ENCODE measurements at places on chromosomes 5 and 9. TPM values are rescaled to one million over a fixed set of nuclear protein-coding genes. Genes with fewer than 3 reads are reported as not detected.

Gene FPGS
- 51.3 TPM for polyA plus RNA-seq

Gene PCDHB2
- under 0.01 TPM for polyA plus RNA-seq

Gene PCDHGB4
- polyA plus RNA-seq, result 0.54 TPM

DNA sequence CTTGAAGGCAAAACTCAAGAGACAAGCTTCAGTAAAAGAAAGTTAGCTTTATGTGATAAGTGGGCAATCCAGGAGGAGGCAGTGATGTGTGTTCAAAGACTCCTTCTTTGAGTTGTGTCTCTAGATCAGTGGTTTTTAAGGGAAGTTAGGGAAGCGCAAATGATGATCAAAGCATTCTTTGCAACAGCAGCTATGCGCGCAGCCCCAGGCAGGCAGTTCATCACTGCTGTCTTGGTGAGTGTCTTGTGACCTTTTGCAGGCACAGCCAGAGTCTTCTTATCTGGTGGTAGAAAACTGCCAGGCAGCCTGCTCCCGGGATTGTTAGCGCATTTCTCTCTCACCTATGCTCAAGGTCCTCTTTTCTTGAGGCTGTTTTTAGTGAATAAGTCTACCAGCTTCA is 40.3 kb upstream of the CLK4 start:
- H3K27ac ChIP-seq, result no peak overlapping the region
- no peak overlapping the region for H3K4me3 ChIP-seq
- no peaks in the 10 kb centered on the region for H3K27me3 ChIP-seq

GRCh38 chr5:76736679-76737556 is 21.0 kb downstream of the F2R start:
- DNase-seq, result no peak
- no peaks in the 10 kb centered on the region for H3K4me1 ChIP-seq
- no peak overlapping the region for H3K4me3 ChIP-seq
- H3K27me3 ChIP-seq, result no peaks in the 10 kb centered on the region

GRCh38 chr5:94944160-94944559 is 325.7 kb downstream of the SLF1 start:
- H3K27ac ChIP-seq, result no peak overlapping the region
- H3K27me3 ChIP-seq, result no peaks in the 10 kb centered on the region
- DNase-seq, result no peak
- no peaks in the 10 kb centered on the region for H3K36me3 ChIP-seq
- no peak overlapping the region for H3K4me3 ChIP-seq
- no peaks in the 10 kb centered on the region for H3K4me1 ChIP-seq

DNA sequence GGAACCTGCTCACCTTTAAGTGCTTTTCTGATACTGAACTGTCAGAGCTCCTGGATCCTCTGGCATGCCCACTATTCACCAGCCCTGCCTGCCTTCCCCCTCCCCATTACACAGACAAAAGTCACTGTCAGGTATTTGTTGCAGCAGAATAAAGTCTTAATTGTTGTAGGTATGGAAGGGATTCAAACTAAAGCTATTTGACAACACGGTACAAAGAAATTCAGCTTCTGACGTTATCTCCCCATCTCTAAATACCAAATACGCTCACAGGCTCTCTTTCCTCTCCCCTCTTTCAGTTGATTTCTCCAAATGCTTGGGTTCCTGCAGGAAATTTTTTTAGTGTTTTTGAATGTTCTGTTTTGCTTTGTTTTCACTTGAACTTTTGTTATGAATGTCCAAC is 9.3 kb upstream of the TGFBR1 start:
- DNase-seq, result no peak
- no peak overlapping the region for H3K27ac ChIP-seq
- no peaks in the 10 kb centered on the region for H3K4me1 ChIP-seq
- H3K4me3 ChIP-seq, result no peak overlapping the region
- H3K36me3 ChIP-seq, result no peaks in the 10 kb centered on the region
- H3K27me3 ChIP-seq, result no peaks in the 10 kb centered on the region

GRCh38 chr9:3578786-3579185 is 53.0 kb upstream of the RFX3 start:
- H3K27ac ChIP-seq, result no peak overlapping the region
- no peak overlapping the region for H3K4me3 ChIP-seq
- H3K4me1 ChIP-seq, result no peaks in the 10 kb centered on the region
- H3K27me3 ChIP-seq, result no peaks in the 10 kb centered on the region

DNA sequence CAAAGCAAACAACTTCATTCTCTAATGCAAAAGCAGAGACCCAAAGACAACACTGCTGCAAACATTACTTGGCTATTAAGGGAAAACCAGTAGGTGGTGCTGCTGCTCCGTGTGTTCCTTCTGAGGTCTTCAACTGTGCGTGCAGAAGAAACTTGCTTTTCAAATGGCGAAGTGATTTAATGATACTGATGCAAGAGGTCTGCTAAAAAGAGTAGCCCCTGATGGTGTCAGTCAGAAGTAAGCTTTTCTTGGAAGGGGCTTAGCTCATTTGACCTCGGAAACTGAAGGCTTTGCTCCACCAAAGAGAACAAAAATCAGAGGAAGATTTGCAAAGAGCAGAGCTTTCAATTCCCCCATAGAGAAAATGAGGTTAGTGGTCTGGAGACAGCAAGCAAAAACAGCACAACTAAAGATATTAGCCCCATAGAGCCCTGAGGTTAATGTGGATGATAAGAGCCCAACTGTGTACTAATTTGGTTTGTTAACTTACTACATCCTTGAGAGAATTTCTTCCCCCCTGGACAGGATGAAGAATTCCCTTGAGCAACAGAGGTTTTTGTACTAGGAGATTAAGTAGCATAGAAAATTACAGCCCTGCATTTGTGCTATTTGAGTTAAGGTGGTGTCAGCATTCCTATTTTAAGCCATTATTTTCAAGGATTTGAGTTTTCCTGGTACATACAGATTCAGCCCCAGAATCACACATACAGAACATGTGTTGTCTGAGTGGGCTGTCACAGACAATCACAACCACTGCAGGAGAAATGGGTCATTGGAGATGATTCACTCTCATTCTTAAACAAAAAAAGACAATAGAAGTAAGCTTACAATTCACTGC is 153.2 kb upstream of the C9orf72 start:
- no peak overlapping the region for H3K27ac ChIP-seq
- peaks cover 8% of the 10 kb centered on the region for H3K4me1 ChIP-seq
- no peak overlapping the region for H3K4me3 ChIP-seq
- no peak for DNase-seq

DNA sequence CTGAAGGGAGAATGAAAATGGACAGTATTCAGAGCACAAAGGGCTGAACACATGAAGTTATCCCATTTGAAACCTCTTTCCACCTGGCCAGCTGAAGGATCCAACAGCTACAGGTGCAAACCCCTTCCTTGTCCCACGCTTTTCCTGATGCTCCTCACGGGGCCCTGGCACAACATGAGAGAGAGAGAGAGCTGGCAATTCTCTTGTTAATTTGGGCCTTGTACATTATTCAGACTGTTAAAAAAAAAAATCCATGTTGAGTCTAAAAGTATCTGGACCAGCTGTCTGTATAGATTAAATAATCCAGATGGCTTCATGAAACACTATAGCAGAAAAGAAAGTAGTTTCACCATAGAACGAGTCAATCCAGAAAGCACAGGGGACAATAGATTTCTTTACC is 74.1 kb downstream of the HMHB1 start:
- DNase-seq, result no peak
- no peaks in the 10 kb centered on the region for H3K4me1 ChIP-seq
- H3K4me3 ChIP-seq, result no peak overlapping the region
- H3K27ac ChIP-seq, result peak overlapping the region; percentile 30
- H3K36me3 ChIP-seq, result no peaks in the 10 kb centered on the region

GRCh38 chr9:34999576-34999975 is 10.0 kb downstream of the DNAJB5 start:
- H3K4me1 ChIP-seq, result peaks cover 31% of the 10 kb centered on the region
- no peaks in the 10 kb centered on the region for H3K27me3 ChIP-seq
- no peak overlapping the region for H3K27ac ChIP-seq
- no peak overlapping the region for H3K4me3 ChIP-seq
- peaks cover 10% of the 10 kb centered on the region for H3K36me3 ChIP-seq

GRCh38 chr5:122163121-122164069 is 34.0 kb downstream of the ZNF474 start:
- H3K27me3 ChIP-seq, result no peaks in the 10 kb centered on the region
- H3K36me3 ChIP-seq, result no peaks in the 10 kb centered on the region
- no peak for DNase-seq
- no peak overlapping the region for H3K4me3 ChIP-seq
